ENCODE measurements at places on chromosomes 5 and 9.

GRCh38 chr5:131846536-131846935 lies 49.7 kb upstream of the FNIP1 start:
- no peak for DNase-seq

DNA sequence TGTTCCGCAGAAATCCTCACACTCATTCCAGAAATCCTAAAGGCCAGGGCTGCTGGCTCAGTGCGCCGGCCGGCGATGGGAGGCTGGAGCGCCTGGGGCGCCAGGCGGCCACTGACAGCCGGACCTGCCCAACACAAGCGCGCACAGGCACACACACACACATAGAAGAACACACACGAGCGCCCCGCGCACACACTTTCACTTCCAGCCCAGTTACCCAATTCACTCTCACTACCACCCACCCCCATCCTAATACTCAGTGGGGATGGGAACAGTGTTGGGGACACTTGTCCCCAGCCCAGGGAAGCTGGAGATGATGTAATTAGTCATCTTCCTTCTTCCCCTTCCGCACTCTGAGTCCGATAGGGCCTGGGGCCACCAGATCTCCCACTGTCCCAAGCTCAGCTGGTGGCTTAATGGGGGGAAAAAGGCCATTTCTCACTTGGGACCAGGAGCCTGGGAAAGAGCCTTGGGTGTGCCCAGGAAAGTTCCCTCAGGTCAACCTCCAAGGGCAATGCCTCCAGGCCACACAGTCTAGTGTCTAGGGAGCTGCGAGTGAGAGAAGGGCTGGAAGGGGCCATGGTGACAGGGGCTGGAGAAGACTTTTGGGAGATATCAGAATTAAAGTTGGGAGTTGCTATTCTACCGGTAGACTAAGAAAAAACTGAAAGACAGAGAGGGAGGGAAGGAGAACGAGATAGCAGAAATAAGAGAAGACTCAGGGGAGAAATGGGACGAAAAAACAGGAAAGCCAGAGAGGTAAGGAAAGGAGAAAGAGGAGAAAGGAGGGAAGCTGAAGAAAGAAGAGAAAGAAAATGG lies 1.7 kb downstream of the EBF1 start:
- DNase-seq = peak; percentile 63

DNA sequence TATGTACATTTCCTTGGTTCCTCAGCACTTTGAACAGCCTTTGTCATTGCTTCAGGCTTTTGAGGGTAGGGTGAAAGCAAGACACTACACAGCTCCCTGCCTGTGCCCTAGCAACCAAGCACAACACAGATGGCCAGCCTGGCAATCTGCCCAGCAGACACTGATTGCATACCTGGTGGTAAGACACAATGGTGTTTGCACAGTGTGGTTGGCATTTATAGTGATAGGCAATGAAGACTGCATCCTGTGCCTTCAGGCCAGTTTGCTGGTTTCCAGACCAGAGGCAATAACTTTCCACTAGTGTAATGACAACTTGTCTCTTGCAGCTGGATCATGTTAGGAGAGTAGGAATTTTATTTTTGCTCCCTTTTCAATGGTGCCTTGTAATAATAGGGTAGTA lies 144.5 kb upstream of the TNC start:
- peak; percentile 84 for DNase-seq

GRCh38 chr5:5781335-5781734 lies 358.9 kb downstream of the ICE1 start:
- no peak for DNase-seq

GRCh38 chr9:107070586-107070985 lies 207.6 kb downstream of the ZNF462 start:
- DNase-seq = no peak

DNA sequence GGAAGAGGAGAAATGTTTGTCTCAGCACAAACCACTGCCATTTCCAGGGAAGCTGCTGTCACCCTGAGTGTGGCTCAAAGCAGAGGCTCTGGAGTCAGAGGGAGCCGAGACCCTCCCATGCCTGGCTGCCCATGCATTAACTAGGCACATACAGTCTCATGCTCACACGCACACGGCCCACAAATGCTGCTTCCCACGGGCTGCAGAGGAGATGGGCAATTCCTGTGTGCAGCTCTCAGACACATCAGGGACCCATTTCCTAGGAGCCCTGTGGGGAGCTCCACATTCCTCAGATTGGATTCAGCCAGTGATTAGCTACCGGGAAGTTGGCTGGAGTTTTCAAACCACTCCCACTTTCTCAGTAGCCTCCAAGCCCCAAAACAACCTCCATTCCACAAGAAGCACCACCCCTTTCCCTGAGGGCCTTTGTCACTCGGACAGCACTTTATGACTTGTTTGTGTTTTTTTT lies 9.1 kb upstream of the PTGES start:
- DNase-seq = peak; percentile 88

DNA sequence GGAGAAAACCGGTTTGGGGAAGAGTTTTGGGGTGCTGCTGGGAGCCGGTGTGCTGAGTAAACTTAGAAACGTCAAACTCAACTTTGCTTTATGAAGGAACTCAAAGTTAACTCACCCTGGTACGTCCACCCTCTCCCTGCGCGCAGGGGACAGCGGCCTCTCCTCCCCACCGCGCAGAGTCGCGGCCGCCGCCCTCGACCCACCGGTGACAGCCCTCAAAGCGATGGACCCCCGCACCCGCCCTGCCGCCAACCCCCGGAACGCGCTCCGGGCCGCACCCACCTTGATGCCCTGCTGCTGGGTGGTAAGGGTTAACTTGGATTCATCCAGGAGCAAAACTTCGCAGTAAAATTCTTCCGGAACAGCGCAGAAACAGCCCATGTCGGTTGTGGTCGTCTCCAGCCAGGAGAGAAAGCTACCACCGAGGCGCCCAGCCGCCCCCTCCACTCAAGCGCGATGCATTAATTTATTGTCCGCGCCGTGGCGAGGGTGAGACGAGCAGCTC lies 366 bp downstream of the EPB41L4A start:
- no peak for DNase-seq

- no peak for DNase-seq
Measured at GRCh38 chr5:134975843-134976242, 8.1 kb downstream of the CATSPER3 start.

GRCh38 chr9:122356627-122357026 lies 14.2 kb upstream of the PTGS1 start:
- DNase-seq = no peak

GRCh38 chr5:103461243-103461642 lies 101.3 kb downstream of the NUDT12 start:
- peak; percentile 75 for DNase-seq

DNA sequence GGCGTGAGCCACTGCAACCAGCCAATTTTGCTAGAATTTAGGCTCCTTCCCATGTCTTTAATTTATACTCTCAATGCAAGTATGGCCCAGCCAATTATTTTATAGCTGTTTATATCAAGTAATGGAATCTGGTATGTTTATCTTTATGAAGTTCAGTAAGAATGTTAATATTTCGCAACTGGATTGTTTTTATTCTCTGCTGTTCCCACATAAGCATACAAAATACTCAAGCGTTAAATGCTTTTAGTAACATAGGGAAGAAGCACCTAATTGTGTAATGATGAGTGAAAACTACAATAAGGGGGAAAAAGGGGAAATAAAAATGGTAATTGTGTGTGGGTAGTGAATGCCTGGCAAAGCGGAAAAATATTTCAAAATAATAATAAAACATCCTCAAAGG lies 21.3 kb downstream of the PWWP2A start:
- DNase-seq = peak; percentile 21

- DNase-seq = peak; percentile 67
Measured at GRCh38 chr9:100595391-100596199, 17.7 kb downstream of the CAVIN4 start.

DNA sequence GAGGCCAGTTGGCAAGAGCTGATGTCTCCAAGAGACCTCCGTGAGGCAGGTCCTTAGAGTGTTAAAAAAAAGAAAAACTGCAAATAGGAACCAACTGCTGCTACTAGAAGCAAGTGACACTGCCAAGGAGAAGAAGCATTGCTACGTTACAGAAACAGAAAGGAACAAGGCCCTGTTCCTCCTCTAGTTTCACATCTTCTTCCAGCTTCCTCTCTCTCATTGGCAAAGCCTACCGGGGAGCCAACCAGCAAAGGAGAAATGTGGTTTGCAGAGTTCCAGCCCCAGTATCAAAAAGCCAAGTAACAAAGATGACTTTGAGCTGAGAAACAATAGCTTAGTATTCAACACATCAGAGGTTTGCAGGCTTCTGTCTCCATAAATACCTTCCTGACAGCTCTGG lies 145.9 kb downstream of the PRELID2 start:
- DNase-seq = no peak

DNA sequence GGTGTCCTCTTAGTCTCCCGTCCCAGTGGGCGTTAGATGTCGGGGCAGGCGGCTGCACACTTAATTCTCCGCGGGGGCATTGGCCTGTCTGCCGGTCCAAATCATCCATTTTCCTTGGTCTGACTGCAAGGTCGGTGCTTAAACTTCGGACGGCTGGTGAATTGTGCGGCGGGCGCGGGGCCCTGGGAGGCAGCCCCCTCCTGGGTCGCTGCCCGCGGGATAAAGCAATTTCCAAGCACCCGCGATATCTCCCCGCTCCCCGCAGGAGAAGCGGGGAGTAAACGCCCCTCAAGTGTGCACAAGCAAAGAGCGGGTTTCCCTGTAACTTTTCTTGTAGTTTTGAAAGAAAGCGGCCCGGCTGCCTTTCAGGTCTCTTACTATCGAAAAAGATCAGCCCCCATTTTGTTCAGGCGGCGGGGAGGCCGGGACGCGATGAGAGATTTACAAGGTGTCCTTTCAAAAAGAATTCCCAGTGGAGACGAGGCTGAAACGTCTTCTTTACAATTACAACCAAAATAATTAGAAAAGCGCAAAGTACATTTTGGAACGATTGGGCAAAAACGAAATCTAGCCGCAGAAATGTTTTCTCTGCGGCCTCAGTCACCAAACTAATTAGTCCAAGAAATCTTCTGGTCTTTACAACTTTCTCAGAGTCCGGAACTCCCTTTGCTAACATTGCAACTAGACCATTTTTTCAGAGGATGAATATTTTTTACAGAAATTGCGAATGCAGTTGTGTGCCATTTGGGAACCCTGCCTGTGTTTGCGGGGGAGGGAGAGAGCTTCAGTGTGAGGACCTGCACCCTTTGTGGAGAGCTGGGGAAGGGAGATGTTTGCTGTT lies 1.8 kb downstream of the IRX1 start:
- peak; percentile 53 for DNase-seq

- peak; percentile 23 for DNase-seq
Measured at GRCh38 chr5:56565644-56566043, 249.7 kb upstream of the MAP3K1 start.

GRCh38 chr5:124746916-124747790 lies 714 bp upstream of the ZNF608 start:
- peak; percentile 92 for DNase-seq
